ENCODE measurements at places on chromosomes 1 and 21.
A peak's percentile ranks its signal among the peaks of the same experiment; 100 is the strongest.

GRCh38 chr1:44208226-44208625 lies 5.0 kb upstream of the DMAP1 start:
- DNase-seq = no peak

- no peak for DNase-seq
Measured at GRCh38 chr1:221691261-221691660, 50.6 kb downstream of the DUSP10 start.

DNA sequence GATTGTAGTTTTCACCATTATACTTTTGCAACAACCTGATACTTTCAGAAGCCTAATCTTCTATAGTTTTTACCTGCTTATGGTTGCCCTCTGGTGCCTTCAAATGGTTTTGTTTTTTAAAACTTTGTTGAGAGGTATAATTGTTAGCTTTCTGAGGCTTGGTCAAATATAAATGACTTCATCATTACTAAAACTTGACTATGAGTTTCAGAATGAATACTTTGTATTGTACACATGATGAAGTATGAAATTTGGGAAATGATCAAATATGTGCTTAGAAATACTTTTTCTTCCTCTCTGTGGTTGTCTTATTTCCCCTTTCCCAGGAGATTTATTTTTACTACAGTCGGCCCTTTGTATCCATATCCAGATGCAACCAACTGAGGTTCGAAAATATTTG lies 151.8 kb upstream of the B3GALT2 start:
- DNase-seq = no peak

GRCh38 chr1:22508991-22509390 lies 54.3 kb upstream of the EPHA8 start:
- DNase-seq = no peak

- DNase-seq = no peak
Measured at GRCh38 chr1:213186168-213186567, 135.1 kb downstream of the RPS6KC1 start.

DNA sequence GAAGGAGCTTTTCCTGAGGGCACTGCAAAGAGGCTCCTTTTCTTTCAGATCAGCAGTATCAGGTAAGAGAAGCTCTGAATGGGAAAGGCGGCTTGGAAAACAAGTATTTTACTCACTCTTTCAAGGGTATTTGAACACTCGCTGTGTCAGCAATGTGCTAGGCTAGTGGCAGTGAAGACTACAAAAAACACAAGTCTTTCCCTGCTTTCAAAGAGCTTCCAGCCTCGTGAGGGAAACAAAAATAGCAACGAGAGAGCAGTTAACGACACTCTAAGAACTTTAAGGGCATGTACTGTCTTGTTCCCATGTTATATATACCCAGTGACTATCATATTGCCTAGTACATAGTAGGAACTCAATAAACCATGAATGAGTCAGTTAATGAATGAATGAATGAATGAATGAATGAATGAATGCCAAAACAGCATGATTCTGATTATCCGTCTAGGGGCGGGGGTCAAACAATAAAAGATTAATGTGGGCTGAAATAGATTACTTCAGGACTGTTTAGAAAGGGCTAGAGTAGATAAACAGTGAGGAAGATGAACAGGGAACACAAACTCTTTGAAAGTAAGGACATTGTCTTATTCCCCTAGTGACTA lies 14.2 kb upstream of the MCOLN3 start:
- no peak for DNase-seq

DNA sequence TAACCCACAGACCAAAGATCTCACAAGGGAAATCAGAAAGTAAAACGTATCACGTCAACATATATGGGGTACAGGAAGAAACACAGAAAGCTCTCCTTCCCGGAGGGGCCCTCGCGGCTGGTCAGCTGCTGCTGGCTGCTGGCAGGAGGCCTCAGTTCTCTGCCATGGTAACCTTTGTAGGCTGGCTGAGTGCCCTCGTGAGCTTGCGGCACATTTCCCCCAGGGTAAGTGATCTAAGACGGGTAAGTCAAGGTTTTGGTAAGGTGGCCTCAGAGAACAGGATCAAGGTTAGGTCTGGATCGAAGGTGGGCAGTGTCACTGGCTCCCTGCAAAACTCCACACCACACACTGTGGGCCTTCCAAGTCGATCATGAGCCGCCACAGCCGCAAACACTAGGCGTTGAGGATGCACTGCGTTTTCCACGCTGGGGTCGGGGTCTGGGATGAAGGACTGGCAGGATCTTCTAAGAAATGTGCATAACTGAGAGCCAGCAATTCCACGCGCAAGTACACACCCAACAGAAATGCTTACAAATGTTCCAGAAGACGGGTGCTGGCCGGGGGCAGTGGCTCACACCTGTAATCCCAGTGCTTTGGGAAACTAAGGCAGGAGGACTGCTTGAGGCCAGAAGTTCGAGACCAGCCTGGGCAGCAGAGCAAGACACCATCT lies 33.9 kb downstream of the WDR4 start:
- no peak for DNase-seq

DNA sequence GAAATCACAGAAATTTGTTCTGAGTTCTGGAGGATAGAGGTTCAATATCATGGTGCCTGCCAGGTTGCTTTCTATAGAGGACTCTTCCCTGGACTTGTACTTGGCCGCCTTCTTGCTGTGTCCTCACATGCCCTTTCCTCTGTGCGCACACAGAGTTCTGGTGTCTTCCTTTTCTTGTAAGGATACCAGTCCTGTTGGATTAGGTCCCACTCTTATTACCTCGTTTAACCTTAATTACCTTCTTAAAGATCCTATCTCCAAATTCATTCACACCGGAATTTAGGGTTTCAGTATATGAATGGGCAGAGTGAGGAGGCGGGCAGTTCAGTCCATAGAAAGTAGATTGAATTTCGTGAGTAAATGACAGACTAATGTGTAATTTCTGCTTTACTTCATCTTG lies 413.9 kb downstream of the NCAM2 start:
- DNase-seq = no peak

GRCh38 chr1:18794051-18794450 lies 65.4 kb downstream of the TAS1R2 start:
- DNase-seq = no peak

DNA sequence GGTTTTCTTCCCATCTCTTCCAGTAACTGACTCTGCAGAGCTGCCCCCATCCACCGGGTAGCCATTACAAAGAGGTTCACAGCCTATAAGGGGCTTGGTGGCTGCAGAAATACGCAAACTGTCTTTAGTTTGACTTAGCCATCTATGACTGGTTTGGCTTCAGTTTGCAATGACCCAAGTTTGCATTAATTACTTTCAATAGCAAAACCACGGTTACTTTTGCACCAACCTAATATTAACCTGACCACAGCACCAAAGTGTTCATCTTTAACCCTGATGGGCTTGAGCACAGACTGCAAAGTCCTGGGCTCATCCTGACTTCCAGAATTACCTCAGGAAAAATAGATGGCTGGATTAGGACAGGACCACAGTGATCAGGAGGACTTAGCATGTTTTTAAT lies 2.2 kb upstream of the HAO2 start:
- no peak for DNase-seq

GRCh38 chr1:154912755-154913154 lies 23.8 kb downstream of the PMVK start:
- DNase-seq = no peak

GRCh38 chr1:205922314-205922713 lies 20.9 kb downstream of the SLC26A9 start:
- no peak for DNase-seq

GRCh38 chr1:100875228-100875627 lies 19.4 kb downstream of the EXTL2 start:
- DNase-seq = no peak

- peak; percentile 51 for DNase-seq
Measured at GRCh38 chr1:36151845-36152203, 2.5 kb upstream of the TRAPPC3 start.

- DNase-seq = no peak
Measured at GRCh38 chr1:13540866-13541265, 27.1 kb upstream of the LRRC38 start.

GRCh38 chr1:206693592-206693991 lies 8.9 kb downstream of the MAPKAPK2 start:
- no peak for DNase-seq

DNA sequence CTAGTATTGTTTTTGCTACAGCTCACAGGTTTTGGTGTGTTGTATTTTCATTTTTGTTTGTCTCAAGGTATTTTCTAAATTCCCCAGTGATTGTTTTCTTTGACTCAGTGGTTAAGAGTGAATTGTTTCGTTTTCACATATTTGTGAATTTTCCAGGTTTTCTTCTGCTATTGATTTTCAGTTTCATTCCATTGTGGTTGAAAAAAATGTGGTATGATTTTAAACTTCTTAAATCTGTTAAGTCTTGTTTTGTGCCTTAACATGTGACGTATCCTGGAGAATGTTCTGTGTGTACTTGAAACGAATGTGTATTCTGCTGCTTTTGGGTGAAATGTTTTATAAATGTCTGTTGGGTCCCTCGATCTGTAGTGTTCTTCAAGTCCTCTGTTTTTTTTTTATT lies 117.9 kb downstream of the KIF26B start:
- DNase-seq = no peak

DNA sequence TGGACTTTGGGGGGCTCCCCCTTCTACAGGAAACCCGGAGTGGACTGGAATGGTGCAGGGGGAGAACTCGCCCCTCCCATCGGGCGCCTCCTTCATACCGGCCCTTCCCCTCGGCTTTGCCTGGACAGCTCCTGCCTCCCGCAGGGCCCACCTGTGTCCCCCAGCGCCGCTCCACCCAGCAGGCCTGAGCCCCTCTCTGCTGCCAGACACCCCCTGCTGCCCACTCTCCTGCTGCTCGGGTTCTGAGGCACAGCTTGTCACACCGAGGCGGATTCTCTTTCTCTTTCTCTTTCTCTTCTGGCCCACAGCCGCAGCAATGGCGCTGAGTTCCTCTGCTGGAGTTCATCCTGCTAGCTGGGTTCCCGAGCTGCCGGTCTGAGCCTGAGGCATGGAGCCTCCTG lies at the start of gene TNFRSF14:
Gene TNFRSF14 (plus strand): TSS at position 95 of the 401 bp plus-strand sequence. CDS start 294 bp downstream, at position 389.
- DNase-seq = peak; percentile 60

DNA sequence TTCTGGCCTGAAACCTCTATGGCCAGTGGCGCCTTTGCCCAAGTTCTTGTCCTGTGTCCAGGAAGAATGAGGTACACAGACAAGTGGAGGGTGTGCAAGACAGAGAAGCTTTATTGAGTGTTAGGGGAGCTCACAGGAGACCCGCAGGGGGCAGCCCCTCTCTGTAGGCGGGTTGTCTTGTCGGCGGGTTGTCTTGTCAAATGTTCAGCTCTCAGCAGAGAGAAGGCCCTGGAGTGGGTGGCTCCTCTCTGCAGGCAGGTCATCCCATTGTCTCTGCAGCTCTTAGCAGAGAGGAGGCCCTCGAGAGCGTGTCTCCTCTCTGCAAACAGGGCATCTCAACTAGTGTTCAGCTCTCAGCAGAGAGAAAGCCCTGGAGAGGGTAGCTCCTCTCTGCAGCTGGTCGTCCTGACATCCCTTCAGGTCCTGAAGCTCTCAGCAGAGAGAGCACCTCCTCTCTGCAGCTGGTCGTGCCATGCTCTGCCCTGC lies 11.0 kb downstream of the COL6A2 start:
- DNase-seq = no peak

GRCh38 chr1:93784538-93784937 lies 94.5 kb downstream of the DNTTIP2 start:
- no peak for DNase-seq

DNA sequence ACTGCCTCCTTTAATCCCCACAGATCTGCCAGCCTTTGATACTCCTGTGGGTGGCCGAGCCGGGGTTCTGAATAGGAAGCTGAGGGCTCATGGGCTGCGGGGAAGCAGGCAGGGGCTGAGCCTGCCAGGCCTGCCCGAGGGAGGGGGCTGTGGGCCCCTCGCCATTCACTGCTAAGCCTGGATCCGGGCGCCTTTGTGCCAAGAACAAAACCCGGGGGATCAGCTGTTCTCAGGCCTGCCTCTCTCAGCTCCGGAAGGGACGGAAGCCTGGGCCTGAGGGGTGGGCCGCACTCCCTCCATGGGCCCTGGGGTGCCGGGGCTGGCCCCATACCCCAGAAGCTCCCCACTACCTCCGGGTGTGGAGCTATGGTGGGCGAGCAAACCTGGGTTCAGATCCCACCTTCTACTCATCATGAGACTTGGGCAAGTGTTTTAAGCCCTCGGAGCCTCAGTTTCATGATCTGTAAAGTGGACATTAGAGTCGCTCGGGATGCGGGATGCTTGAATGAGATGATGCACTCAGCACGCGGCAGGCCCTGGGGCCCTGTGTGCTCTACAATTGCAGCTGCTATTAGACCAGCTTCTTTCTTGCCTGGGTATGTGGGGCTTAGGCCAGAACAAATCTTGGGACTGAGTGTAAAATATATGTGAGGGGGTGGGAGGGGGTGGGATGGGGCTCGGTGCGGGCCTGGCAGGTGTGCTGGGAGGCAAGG lies 19.2 kb upstream of the EPHA2 start:
- DNase-seq = no peak

DNA sequence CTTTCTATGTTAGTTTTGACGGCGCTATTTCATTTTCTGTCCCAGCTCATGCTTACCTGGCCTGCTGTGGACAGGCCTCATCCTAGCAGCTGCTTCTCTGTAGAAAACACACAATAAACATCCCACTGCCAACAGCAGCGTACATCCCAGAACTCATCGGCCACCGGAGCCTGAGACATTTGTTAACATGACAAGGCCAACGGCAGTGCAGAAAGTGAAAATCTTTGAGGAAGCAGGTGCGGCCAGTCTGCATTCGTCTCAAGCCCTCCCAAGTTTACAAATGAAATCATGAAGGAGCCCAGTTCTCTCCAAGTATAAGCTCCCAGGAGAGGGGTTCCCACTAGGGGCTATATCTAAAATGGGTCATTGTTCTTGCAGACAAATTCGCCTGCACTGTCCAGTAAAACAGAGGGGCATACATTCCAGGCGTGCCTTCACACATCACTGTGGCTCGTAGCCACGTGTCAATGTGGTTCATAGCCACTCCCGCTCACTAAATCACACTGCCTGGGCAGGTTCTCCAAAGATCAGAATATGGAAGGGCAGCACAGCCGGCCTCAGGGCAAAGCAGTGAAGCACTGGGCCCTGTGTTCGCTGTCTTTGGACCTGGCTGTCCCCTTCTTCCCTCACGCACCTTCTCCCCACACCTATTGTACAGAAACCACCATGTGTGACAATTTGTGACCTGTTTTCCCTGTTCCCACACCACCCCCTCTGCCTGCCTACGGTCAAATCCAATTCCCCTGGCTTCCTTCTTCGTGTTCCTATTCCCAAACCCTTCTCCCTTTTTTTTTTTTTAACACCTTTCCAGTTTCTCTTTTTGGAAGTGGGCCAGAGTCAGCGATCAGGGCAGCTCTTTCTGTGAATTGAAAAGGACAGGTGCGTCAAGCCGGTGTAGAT lies 27.0 kb upstream of the ABCG1 start:
- no peak for DNase-seq

GRCh38 chr1:221334062-221334461 lies 407.8 kb downstream of the DUSP10 start:
- DNase-seq = no peak

DNA sequence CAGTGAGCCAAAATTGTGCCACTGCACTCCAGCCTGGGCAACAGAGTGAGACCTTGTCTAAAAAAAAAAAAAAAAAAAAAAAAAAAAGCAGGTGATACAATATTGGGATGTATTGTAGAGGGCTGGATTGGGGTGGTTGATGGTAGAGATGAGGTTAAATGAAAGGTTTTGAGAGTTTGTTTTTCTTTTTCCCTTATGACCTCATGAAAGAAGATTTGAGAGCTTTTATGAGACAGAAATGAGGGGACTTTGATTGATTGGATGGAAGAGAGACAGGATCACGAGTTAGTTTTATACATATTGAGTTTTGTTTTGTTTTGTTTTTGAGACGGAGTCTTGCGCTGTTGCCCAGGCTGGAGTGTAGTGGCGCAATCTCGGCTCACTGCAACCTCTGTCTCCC lies 27.1 kb downstream of the OSBPL9 start:
- DNase-seq = no peak

- DNase-seq = no peak
Measured at GRCh38 chr1:117814856-117815797, 114.3 kb downstream of the GDAP2 start.

- DNase-seq = no peak
Measured at GRCh38 chr21:37647781-37648180, 268.5 kb downstream of the KCNJ6 start.

Data from T-helper 17 cell (primary cell).